ENCODE measurements at places on chromosomes 5 and 9. TPM values are rescaled to one million over a fixed set of nuclear protein-coding genes. Genes with fewer than 3 reads are reported as not detected.

DNA sequence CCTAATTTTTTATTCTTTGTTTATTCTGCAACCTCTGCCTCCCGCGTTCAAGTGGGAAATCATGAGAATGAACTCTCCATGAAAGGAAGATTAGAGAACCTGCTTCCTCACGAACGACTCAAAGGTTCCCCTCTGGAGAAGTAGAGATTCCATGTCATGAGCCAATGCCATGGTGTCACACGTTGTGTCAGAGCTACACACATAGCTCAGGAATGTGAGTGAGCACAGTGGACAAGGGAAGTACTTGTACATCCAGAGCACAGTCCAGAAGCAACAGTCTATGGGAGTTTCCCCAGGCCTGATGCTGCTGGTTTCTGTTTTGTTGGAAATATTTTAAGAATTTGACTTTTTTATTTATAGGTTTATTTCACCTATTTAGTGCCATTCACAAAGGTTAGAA is 26.8 kb upstream of the PPP2CA start:
- DNase-seq = no peak

GRCh38 chr5:96904054-96904931 is 28.0 kb downstream of the ERAP2 start:
- no peak for DNase-seq

DNA sequence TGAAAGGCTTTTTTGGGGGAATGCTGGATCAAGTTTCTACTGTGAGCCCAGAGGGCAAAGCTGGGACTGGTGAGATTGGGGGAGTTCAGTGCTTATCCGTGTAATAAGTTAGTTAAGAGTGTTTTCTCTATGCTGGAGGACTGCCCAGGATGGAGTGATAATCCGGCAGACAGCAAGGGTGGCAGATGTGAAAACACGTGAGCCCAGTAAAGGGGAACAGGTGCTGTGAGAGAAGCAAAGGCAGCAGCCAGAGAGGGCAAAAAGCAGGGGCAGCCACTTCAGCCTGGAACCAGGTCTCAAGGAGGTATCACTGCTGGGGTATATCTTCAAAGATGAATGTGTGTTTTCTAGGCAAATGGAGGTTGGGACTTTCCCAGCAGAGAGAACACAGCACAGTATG is 53.9 kb downstream of the GALNT10 start:
- no peak for DNase-seq

GRCh38 chr9:70218767-70219166 is 40.0 kb upstream of the SMC5 start:
- DNase-seq = no peak

- no peak for DNase-seq
These were observed 23.1 kb downstream of the GAS1 start for GRCh38 chr9:86924206-86924605.

DNA sequence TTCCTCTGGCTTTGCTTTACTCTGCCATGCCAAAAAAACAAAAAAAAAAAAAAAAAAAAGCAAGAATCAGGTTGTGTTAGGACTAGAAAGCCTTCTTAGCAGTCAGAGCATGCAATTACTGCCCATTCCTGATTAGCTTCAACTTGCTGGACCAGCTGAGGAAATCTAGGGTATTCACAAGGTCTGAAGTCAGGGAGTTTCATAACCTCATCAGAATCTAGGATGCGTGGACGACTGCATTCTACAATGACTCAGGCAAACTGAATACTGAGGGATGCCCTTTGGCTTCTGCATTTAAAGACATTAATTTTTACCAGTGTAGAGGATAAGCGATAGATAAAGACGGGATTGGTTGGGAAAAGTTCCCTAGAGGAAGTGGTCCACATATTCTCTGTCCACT is 39.2 kb upstream of the SHOC1 start:
- DNase-seq = no peak

DNA sequence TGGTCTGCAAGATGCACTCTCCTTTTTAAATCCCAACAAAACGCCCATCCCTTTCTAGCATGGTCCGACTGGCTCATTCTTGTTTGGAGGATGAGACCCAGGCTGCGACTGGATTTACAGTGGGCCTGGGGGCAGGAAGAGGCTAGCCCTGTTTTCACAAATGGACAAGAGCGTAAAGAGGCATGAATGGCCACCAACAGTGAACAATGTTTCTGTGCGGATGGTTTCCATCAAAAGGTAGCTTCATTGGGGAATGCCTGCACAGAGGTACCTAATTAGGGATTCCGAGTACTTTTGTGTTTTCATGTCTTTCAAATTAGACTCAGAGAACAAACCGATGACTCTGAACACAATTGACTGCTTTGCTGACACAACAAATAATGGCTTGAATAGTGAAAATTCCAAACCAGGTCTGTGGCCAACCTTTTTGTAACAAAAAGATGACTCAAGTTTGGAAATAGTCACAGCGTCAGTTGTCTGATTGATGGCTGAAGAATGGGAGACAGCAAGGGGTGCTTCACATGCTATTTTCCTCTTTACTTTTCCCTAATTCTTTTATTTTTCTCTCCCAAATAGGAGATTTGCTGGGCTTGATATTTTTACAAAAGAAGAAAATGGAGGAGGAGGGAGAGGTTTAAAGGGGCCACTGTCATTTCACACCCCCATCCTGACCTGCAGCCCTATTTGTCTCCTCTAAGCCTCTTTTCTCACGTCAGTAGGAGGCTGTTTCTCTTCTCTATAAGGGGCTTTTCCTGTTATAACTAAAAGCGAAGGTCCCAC is 208.1 kb upstream of the S1PR3 start:
- DNase-seq = no peak

- DNase-seq = no peak
These were observed 68.5 kb downstream of the OSTF1 start for GRCh38 chr9:75156858-75157257.

GRCh38 chr5:151040211-151040747 is 19.9 kb downstream of the GPX3 start:
- DNase-seq = no peak

GRCh38 chr9:1267581-1267980 is 217.4 kb downstream of the DMRT2 start:
- no peak for DNase-seq

SLC6A3 gene
- 0.14 TPM for total RNA-seq

KLF9 gene
- 165 TPM for total RNA-seq

PPP2R2B gene
- 29.8 TPM for total RNA-seq

PCDHA11 gene
- 0.14 TPM for total RNA-seq

TOMM5 gene
- total RNA-seq = 48.3 TPM

PRLR gene
- total RNA-seq = 2.6 TPM

DNM1 gene
- total RNA-seq = 7.2 TPM

Data from thoracic aorta (tissue), 2 donors.